T-helper 22 cell (primary cell): ENCODE measurements at places on chromosomes 2 and 18.

GRCh38 chr2:85266146-85267041 lies 61.4 kb downstream of the TGOLN2 start:
- DNase-seq, result peak; percentile 16

GRCh38 chr2:54295911-54296310 lies 39.9 kb upstream of the TSPYL6 start:
- no peak for DNase-seq

- DNase-seq, result peak; percentile 4
Measured at GRCh38 chr2:26034637-26034992, 731 bp downstream of the RAB10 start.

- no peak for DNase-seq
Measured at GRCh38 chr2:181106789-181107627, 126.6 kb downstream of the UBE2E3 start.

- DNase-seq, result no peak
Measured at GRCh38 chr18:5841518-5841917, 53.8 kb downstream of the TMEM200C start.

DNA sequence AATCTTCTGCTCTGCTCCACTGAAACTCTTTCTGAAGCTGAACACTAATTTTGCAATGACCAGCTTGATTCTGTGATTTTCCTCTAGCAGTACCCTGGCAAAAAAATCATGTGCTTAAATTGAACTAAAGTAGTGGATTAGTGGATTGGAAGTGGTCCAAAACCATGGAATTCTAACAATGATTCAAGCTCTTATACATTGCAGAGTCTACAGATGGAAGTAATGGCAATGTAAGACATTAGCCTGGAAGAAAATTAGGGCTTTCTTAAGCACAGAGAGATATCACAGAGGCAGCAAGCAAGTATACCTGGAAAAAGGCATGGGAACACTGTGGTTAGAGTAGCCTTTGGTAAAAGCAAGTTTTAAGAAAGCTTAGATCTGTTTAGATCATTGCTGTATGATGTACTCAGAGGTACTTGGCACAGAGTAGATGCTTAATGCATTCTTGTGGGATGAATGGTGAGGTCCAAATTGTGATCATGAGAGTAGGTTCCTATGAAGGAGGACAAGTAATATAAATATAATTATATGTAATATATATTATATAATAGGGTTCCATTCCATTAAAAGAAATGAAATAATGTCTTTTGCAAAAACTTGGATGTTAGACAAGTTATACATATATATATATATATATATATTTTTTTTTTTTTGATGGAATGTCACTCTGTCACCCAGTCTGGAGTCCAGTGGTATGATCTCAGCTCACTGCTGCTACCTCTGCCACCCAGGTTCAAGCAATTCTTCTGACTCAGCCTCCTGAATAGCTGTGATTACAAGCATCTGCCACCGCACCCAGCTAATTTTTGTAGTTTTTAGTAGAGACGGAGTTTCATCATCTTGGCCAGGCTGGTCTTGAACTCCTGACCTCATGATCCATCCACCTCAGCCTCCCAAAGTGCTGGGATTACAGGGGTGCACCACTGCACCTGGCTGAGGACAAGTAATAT lies 172.2 kb upstream of the SCN7A start:
- DNase-seq, result no peak

DNA sequence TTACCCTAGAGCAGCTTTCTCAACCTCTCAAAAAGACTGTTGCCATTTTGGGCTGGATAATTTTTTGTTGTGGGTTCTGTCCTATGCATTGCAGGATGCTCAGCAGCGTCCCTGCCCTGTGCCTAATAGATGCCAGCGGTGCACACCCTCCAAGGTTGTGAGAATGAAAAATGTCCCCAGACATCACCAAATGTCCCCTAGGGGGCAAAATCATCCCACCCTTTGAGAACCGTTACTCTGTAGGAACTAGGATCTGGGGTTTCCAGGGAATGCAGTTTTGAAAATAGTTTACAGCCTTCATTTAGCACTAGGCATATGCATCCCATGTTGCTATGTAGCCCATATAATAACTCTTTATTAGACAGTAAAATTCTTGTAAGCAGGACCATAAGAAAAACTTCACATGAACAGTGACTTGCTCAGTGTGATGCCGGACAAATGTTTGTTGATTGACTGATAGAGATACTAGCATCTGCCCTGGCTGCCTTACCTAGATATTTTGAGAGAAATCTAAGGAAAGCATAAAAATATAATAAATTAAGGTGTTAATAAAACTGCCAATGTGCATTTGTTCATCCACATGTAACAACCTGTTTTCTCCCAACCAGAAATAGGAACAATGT lies 79.2 kb upstream of the EPC2 start:
- no peak for DNase-seq

DNA sequence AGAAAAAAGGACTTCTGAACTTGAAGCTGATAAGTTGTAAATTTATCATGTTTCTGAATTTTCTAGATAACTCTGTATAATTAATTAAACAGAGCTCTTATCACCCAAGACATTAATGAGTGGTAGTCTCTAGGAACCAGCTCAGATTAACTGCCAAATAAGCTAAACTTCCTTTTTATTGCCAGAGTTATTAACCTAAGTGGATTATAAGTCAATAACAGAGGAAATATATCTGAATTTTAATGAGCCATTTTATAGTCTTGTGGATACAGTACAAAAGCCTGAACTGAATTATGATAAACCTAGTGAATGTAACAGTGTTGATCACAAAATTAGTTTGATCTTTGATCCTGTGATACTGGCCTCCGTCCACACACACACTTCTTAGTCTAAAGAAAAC lies 111.5 kb downstream of the COMMD1 start:
- no peak for DNase-seq

DNA sequence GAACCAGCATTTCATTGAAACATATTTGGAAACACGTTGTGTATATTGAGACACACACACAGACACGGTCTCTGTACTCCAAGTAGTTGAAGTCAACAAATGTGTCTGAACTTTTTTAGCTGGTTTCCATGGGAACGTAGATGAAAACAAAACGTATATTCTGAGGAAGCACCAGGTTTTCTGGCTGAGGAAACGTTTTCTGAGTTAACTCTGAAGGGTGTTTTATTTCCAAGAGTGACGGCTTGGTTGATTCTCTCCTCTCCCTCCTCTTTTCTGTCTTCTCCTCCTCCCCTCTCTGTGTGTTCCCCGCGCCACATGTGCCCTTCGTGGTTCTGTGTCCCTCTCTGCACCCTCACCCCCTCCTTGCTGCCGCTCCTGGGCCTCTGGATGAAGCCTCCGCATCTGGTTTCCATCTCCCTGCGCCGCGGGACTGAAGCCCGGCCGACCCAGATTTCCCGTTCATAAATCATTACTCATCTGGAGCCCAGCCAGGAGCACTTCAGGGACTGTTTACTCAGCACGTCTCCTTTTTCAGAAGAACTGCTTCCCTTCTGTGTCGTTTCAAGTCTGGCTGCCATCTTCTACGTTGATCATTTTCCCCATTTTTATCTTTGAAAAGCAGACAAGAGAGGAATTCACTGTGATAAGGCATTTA lies 122.7 kb downstream of the COL6A3 start:
- DNase-seq, result no peak

DNA sequence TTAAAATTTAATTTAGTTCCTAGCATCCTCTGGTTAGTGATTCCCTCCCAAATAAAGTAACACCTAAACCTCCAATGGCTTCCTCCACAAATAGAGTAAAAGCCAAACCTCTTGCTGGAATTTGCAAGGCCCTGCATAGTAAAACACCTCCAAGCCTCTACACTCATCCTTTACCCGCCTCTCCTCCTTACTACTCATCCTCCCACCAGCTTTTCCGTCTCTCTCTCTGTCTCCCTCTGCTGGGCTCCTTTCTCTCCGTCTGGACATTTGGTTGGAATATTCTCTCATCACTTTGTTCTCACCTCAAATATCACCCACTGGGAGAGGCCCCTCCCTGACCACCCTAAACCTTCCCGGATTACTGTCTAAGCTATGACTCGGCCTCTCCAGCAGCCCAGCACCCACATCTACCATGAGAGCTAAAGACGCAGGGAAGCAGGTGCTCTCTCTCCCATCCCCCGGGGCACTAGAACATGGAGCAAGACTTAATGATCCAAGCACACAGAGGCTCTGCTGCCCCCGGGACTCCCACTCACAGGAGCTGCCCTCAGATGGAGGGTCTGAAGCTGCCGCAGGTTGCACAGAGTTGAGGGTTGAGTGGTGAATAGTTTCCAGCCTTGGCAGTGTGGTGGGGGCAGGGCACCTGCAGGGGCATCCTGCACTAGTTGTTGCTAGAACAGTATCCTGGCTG lies 167.2 kb downstream of the FBXO15 start:
- DNase-seq, result no peak

DNA sequence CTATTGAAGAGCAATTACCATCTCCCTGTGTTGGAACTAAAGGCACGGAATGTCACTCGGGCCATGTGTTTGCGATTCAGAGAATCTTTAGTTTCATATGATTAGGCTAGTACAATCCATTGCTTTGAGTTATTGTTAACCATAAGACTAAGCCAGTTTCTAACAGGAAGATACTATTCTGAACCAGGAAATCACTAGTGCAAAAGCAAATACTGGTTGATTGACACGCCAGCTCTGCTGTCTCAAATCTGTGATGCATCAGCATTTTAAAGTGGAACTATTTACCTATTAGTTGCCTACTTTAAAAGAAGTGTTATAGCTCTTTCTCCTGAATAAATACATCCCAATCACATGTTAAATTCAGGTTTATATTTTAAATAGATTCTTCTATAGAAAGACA lies 61.9 kb downstream of the AFTPH start:
- no peak for DNase-seq

GRCh38 chr18:75790796-75791195 lies 363.3 kb upstream of the SMIM21 start:
- DNase-seq, result no peak

- no peak for DNase-seq
Measured at GRCh38 chr2:70132244-70133126, 45.2 kb downstream of the PCBP1 start.

GRCh38 chr18:44916429-44917207 lies 235.9 kb downstream of the SETBP1 start:
- DNase-seq, result no peak

DNA sequence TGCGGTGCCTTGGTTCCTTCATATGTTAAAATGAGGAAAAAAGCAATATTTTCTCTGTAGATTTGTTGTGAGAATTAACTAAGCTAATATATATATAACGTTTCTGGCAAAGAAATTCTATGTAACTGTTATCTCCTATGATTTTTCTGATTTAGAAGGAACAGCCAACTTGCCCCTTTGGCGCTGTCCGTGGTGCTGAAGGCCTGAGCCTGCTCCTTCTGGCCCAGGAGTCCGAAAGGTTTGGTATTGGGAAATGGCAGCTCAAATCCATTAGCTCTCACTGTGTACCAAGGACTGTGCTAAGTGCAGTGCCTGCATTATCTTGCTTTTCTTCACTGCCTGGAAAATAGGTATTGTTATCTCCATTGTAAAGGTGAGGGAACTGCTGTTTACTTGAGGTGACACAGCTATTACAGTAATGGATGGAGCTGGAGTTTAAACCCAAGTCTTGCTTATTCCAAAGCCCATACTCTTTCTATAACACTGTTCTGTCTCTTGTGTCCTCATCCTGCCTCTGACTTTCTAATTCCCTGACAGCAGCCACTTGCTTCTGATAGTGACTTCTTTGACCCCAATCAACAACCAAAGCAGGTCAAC lies 52.2 kb downstream of the C1QL2 start:
- no peak for DNase-seq

- no peak for DNase-seq
Measured at GRCh38 chr2:25055376-25055920, 13.6 kb downstream of the EFR3B start.

DNA sequence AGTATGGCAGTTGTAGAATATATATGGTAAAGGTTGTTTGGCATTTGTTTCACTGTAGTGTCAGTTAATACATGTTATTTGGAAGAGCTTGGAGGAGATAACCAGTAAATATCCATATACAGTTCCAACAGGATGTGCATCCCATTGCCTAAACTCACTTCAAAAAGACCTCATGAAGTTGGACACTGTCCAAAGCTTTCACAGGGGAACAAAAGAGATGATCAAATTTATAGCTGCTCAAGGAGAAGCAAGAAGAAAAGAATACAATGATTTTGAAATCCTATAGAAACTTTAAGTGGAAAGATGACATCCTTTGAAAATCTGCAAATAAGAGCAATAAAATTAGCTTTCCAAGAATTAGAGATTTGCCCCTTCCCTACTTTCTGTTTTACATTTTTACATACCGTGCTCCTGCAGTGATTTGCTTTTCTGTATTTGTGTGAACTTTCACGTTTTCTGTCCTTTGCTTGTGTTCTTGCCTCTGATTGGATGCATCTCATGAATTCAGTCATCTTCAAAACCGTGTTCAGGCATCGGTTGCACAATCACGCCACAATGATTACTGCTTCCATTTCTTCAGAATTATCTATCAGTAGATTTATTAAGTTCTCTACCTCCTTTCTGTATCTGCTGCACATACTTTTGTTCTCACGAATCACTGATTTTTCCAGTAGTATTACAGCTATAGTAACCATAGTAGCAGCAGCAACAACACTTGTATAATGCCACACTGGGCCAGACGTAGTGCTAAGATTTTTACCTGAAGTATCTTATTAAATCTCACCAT lies 83.8 kb downstream of the PARD3B start:
- DNase-seq, result no peak

DNA sequence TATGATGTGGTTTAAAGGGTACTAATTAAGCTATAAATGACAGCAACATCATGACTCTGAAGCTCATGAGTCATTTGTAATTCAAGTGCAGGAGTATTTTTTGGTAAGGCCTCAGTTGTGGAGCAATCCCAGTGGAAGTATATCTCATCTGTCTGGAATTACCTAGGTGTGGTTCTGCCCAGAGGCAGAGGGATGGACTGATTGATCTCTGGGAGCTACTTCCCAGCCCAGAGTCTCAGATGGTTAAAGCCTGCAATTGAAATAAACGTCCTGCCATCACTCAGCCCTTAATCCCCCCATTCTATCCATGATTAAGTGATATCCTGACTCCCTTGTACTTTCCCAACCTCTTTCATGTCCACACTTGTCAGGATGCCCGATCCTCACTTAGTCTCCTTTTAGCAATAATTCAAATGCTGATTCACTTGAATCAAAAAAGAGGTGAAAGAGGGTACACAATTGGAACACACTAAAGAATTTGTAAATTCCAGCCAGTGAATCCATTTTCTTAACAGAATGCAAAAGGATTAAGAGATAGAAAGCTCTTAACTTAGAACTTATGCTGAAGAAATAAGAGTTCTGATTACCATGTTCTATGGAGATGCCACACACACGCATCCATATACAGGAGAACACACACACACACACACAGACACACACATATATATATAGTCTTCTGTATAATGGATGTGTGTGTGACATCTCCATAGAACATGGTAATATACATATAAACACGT lies 664.4 kb downstream of the NYAP2 start:
- DNase-seq, result no peak
